Upper lobe of right lung (tissue), 1 donor: ENCODE measurements at places on chromosomes 7 and 10.

DNA sequence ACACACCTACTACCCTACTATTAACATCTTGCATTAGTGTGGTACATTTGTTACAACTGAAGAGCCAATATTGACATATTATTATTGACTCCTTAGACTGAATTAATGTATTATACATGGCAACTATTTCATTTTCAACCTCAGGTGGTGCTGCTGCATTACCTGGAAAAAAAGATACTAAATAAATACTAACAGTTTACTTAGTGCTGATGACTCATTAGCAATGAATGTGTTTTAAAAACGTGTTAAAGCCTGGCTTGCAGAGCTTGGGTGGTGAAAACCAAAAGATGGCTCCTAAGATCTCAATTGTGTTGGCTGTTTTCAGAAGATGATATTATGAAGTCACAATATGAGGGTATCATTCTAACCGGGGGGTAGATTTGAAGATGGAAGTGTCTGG, 34.8 kb downstream of the CFAP43 start:
- DNase-seq: no peak

GRCh38 chr7:65798111-65799075, 74.5 kb upstream of the VKORC1L1 start:
- DNase-seq: no peak

GRCh38 chr7:17601921-17602320, 303.5 kb downstream of the AHR start:
- no peak for DNase-seq

GRCh38 chr7:91446819-91447218, 182.6 kb downstream of the FZD1 start:
- no peak for DNase-seq

DNA sequence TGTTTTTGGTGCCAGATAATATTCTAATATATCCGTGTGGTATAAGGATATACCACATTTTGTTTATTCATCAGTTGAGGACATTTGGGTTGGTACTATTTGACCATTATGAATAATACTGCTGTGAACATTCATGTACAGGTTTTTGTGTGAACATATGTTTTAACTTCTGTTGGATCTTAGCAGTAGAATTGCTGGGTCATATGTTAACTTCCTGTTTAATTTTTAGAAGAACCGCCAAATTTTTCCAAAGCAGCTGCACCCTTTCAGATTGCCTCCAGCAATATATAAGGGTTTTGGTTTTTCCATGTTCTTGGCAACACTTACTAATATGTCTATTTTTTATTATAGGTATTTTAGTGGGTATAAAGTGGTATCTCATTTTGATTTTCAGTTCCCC, 22.8 kb downstream of the VPS26A start:
- DNase-seq: no peak

DNA sequence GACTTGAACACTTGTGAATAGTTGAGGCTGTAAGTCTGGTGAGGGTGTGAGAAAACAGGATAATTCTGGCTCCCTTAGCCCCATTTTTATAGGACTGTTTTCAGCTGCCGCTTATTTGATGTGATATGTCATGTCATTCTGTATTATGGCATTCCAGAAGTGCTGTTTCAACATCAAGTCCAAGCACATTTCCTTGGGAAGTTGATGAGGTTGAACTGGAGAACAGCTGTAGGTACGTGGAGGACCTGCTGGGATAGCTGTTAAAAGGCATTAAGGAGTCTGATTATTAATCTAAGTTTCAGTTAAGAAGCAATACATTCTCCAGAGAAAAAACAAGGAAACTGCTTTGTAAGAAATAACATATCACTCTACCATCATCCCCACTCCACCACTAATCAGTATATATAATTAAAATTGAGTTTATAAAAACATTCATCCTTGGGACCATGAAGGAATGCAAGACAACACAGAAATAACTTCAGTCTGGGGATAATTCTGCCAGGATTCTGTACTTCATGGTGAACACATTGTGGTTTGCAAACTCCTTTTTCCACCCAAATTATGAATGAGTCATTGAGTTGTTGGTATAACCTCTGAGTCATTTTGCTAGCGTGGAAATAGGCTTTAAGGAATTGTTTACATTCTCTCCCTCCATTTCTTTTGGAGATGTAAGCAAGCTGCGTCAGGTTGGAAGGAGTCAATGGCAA, 39.9 kb upstream of the TMEM229A start:
- no peak for DNase-seq

DNA sequence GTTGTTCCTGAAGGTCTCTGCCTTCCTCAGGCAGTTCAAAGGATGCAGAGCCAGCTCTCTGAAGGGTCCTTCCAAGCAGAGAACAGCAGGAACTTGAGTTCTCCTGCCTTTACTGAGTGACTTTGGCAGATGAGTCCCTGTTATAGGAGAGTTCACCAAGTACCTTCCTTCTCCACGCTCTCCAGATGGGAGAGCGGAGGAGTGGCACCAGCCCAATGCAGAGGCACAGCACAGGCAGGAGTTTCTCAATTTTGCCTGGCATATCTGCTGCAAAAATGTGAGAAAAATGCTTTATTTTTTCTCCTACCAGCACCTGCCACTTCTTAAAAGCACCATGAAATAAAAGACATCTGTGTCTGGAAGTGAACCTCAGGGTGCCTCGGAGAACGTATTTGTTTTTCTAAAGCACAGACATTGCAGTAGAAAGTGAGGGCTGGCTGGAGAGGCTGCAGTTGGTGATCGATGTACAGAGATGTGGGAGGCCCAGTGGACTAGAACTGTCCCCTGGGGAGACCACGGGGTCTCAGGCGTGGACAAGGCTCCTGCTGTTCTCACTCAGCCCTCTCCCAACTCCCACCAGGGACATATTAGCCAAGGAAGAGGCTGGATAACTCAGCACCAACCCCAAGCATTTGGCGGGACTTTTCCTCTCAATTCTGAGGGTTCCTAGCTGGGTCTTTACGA, 174.5 kb downstream of the WDR37 start:
- DNase-seq: no peak

GRCh38 chr7:129640400-129640799, 28.9 kb downstream of the NRF1 start:
- no peak for DNase-seq

DNA sequence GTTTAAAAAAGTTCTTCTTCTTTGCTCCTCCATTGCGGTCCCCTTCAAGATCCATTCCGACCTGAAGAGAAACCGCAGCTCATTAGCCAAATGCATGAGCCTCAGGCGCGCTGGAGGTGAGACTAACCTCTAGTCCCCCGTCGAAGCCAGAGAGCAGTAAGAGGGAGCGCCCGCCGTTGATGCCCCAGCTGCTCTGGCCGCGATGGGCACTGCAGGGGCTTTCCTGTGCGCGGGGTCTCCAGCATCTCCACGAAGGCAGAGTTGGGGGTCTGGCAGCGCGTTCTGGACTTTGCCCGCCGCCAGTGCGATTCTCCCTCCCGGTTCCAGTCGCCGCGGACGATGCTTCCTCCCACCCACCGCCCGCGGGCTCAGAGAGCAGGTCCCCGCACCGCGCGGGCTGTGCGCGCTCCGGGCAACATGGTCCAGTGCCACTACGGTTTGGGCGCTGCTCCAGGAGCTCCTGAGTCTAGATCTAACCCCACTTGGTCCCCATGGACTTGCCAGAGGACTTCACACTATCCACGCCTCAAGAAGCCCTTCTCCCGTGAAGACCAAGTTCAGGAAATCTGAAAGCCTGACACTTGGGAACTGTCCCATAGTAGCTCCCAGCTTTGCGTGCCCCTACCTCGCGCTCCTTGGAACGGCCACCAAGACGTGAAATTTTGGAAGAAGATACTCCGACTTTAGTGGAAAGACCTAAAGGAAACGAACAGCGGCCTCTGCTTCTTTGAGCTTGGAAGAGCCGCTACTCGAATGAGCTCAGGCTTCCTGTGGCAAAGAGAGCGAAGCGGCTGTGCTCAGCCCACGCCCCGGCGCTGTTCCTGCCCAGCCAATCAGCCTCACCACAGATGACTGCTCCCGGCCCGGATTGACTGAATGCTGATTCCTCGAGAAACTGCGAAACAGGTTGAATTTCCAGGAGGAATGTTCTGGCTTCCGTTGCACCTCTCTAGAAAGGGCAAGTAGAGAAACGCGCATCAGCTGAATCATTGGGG, at the start of gene ABCB1:
ABCB1 (minus strand) TSS at position 755 of the 995 bp plus-strand sequence; CDS start at position 55, 700 bp downstream.
- peak; percentile 65 for DNase-seq

- no peak for DNase-seq
Measured at GRCh38 chr7:111333010-111333409, 229.3 kb downstream of the IMMP2L start.

DNA sequence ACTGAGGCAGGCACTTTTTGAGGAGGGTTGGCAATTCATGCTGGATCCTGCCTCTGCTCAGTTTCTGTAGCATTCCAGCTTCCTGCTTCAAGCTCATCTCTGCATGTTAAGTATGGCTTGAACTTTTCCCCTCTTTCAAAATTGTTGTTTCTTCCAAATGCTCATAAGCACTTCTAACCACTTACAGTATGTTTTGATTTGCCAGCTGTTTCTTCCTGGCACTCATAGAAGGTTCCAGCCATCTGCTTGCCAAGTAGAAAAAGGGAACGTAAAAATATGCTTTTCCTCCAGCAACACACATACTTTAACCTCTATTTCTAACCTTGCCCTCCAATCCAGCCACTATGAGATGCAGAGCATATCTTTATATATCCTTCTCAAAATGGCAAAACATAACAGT, 692.6 kb upstream of the COBL start:
- no peak for DNase-seq

GRCh38 chr10:8301333-8301732, 246.8 kb downstream of the GATA3 start:
- DNase-seq: no peak

GRCh38 chr10:114437473-114438292, 33.4 kb upstream of the AFAP1L2 start:
- no peak for DNase-seq

- no peak for DNase-seq
Measured at GRCh38 chr10:52599551-52600200, 172.9 kb downstream of the MBL2 start.

DNA sequence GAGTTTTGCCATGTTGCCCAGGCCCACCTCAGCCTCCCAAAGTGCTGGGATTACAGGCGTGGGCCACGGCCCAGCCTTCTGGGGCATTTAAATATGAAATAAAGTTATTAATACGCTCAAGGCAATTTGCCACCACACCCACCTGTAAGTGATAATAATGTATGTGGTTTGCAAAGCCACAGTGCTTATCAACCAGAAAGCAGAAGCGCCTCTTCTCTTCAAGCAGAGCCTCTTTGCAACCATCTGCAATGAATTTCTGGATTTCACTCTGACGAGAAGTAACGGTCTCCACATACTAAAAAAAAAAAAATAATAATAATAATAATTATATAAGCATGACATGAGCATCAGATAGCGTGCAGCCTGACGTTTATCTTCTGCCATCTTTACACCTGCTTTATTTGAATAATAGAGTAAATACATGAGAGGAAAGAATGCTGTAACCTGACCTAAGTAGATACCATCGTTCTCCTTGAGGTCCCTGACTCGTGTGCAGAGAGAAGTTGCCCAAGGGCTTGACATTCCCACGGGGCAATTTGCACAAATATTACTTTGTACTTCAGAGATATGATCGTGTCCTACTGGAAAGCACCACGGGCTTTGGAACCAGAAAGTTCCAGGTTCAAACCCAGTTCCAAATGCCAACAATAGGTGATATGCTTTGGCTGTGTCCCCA, 34.0 kb downstream of the BRI3 start:
- DNase-seq: no peak

GRCh38 chr10:65394502-65395297, 1531.1 kb upstream of the LRRTM3 start:
- DNase-seq: no peak

- DNase-seq: no peak
Measured at GRCh38 chr7:2431260-2431867, 28.0 kb downstream of the CHST12 start.

GRCh38 chr10:133144771-133145170, 15.2 kb upstream of the KNDC1 start:
- no peak for DNase-seq

DNA sequence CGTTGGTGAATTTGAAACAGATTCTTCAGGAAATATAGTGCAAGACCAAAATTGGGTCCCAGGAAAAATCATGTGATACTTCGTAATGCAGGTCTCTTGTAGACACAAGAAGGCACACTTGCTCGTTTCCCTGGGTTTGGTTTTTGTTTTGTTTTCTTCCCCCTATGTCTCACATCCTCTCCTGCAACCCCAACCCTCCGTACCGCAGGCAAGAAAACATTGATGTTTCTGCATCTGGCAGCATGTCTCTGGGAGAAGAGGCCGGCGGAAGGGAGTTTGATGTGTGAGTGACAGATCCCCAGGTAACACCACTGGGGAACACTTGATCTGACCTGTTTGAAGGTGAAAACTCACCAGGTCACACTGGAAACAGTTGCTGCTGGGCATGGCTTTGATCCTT, 718.5 kb downstream of the AUTS2 start:
- DNase-seq: no peak
